ENCODE measurements at places on chromosomes 2 and 18.

DNA sequence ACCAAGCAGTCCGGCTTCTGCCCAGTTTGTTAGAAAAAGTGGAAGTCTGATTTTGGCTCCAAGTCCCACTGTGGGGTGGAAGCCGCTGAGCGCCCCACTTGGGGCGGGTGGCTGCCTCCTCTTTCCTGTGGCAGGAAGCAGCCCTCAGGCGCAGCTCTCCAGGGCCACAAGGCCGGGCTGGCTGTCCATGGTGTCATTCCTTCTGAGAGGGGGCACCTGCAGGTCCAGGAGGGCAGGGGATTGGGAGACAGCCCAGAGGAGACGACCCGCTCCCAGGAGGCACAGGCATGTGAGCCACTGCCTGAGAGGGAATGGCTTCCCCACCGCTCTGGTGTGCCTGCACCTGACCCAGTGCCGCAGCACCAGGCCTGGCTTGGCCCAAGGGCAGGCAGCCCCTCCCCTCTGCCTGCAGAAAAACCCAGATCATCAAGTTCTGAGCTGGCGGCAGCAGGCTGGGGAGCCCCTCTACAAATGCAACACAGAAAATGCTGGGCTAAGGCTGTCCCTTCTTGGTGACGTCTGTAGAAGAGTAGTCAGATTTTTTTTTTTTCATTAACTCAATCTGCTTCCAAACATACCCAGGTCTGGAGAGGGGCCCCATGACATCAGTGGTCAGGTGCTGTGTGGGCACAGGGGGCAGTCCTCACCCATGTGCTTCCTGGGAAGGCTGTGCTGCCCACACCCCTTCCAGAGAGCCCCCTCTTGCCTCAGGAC lies 38.4 kb downstream of the HS6ST1 start:
- no peak for DNase-seq

- DNase-seq: no peak
Measured at GRCh38 chr2:65032019-65032975, 23.9 kb upstream of the CEP68 start.

GRCh38 chr18:79804130-79804787 lies 6.5 kb downstream of the KCNG2 start:
- no peak for DNase-seq

- DNase-seq: no peak
Measured at GRCh38 chr2:160490733-160491685, 2.6 kb downstream of the RBMS1 start.

GRCh38 chr18:340044-340443 lies 72.2 kb upstream of the THOC1 start:
- DNase-seq: no peak

GRCh38 chr2:159811232-159811631 lies 13.2 kb upstream of the CD302 start:
- no peak for DNase-seq

GRCh38 chr18:28153485-28154065 lies 23.4 kb downstream of the CDH2 start:
- no peak for DNase-seq

GRCh38 chr2:109160714-109161440 lies 31.9 kb downstream of the SH3RF3 start:
- DNase-seq: no peak

DNA sequence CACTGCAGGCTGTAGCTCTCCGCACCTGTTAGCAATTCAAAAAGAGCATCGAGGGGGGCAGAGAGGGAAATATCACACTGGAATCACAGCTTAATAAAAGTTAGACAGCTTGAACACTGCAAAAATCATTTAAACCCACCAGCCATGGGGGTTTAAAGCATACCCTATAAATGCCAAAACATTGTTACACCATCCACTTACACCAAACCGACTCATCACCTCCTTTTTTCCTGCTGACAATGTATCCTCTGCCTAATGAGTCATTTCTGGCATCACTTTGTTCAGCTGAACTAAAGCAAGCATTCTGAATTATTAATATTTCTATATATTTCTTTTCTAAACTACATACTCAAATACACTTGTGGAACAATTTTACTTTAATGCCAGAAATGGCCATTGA lies 21.6 kb downstream of the MC4R start:
- no peak for DNase-seq

DNA sequence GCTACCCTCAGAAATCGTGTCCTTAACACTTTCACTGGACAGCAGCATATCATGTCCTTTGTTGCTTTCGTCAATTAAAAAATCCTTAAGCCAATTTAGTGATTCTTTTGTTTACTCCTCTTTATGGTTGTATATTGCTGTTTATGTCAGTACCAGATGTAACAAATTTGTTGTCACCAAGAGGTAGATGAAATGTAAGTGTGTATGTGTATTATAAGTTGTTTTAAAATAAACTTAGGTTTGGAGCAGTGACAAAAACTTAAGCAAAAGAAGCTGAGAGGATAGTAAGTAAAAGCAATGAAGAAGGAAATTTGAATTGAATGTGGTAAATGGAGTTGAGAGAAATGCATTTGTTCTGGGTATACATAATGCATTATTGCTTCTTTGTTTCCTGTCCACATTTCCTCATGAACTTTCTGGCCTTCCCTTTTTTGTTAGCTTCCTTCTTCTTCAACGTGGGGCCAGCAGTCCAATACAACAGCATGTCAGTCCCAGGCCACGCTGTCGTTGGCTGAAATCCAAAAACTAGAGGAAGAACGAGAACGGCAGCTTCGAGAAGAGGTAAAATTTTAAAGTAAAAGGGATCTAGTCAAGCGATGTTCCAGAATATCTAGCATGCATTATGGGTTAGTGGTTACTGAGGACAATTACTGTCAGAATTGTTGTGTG lies 30.5 kb upstream of the SNORC start:
- no peak for DNase-seq

All from stimulated activated CD4-positive, alpha-beta T cell treated with anti-CD3 and anti-CD28 coated beads, Interleukin-15, amount 100 ng/mL, for 48 hours (primary cell).